NCI-H2029 treated with DMSO at 0.1 percent for 48 hours (cell line): ENCODE measurements at places on chromosomes 2 and 18.

- DNase-seq, result no peak
Measured at GRCh38 chr18:59072727-59073421, 66.8 kb upstream of the SEC11C start.

GRCh38 chr18:52222211-52222610 lies 117.8 kb upstream of the DCC start:
- no peak for DNase-seq

DNA sequence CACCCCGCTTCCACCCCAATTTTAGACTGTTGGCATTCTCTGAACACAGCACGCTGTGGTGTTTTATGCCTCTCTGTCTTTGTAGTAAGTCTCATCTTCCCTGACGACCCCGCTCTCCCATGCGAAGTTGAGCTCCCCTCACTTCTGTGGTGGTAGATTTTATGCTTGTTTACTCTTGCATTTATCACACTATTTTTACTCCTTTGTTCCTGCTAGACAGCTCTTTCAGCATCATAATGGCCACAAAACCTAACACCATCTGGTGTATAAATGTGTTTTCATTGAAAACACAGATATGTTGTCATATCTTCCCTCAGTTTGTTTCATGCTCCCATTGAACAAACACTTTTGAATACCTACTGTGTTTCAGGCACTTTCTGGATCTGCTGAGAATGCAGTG lies 57.1 kb downstream of the PKP4 start:
- no peak for DNase-seq

GRCh38 chr2:198134293-198134955 lies 330.0 kb downstream of the PLCL1 start:
- no peak for DNase-seq

DNA sequence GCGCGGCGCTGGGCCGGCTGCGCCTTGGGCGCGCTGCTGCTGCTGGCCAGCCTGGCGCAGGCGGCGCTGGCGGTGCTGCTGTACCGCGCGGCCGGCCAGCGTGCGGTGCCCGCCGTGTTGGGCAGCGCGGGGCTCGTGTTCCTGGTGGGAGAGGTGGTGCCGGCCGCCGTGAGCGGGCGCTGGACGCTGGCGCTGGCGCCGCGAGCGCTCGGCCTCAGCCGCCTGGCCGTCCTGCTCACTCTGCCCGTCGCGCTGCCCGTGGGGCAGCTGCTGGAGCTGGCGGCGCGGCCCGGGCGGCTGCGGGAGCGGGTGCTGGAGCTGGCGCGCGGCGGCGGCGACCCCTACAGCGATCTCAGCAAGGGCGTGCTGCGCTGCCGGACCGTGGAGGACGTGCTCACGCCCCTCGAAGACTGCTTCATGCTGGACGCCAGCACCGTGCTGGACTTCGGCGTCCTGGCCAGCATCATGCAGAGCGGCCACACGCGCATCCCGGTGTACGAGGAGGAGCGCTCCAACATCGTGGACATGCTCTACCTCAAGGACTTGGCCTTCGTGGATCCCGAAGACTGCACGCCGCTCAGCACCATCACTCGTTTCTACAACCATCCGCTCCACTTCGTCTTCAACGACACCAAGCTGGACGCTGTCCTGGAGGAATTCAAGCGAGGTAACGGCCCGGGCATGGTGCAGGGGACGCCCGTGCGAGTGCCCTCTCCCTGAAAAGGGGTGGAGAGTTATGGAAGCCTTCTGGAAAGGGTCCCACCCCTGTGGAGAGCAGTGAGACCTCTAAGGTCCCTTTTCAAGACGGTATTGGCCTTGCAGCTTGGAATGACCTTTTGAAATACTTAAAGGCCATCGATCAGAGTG lies 1.0 kb downstream of the CNNM3 start:
- no peak for DNase-seq

GRCh38 chr18:50507120-50507590 lies 52.7 kb upstream of the MAPK4 start:
- no peak for DNase-seq

DNA sequence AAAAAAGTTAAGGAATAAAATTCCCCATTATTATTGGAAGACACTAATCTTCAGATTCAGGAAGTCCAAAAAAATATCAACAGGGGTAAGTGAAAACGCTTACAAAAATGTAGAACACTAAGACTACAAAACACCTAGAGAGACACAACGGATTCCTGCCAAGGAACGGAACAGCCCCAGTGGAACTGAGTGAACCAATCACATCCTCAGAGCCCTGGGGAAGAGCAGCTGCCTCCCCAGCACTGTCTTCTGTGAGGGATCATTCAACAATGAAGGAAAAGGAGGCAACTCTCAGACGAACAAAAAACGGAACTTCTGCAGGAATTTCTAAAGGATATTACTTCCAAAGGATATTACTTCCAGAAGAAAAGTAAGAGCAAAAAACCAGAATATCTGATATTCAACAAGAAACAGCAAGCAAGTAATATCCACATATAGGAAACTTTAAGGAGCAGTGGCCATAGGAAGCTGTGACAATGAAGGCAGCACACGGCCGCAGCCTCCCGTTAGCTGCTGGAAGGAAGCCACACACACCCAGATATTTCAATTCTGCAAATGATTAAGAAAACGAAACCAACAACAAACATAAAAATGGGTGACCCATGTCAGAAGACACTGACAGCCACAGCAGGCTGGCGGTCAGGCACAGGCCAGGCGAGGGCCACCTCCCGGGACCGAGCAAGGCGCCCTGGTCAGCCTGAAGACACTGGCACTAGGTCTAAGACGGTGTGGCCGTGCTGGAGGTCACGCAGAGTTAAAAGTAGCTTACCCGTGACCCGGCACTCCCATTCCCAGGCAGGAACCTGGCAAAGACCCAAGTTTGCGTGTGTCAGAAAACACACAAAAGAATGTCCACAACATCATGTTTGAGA lies 81.8 kb downstream of the HDAC4 start:
- DNase-seq, result no peak

DNA sequence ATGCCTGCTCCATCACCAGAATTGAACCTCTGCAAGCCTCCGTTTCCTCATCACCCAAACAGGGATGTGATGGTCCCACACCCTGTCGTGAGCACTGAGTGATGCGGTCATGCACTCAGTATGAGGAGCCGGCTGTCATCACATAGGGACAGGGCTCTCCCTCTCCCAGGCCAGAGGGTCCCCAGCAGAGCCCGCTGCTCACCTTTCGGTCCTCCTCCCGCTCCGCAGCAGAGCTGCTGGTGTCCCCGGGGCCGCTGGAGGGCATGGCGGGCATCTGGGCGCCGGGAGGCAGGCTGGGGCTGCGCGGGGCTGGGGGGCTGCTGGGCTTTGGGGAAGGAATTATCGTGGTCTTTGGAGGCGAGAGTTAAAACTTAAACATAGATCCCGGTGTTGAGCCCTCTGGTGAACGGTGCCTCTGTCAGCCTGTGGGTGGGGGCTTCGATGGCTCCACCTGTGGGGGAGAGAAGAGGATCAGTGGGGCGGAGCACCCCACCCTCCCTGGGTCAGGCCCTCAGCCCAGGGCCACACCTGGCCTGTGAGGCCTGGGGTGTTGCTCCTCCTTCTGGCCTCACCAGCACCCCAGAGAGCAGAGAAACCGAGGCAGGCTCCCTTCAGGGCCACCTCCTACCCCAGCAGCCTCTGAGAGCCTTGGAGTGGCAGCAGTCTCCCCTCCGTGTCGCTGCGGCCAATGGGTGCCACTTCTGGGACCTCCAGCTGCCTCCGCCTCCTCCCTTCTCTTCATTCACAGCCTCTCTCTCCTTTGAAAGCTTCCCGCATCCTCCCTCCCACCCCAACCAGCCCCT lies 27.8 kb downstream of the DNMT3A start:
- DNase-seq, result no peak

- DNase-seq, result peak; percentile 51
Measured at GRCh38 chr2:191566344-191566743, 111.6 kb upstream of the NABP1 start.

DNA sequence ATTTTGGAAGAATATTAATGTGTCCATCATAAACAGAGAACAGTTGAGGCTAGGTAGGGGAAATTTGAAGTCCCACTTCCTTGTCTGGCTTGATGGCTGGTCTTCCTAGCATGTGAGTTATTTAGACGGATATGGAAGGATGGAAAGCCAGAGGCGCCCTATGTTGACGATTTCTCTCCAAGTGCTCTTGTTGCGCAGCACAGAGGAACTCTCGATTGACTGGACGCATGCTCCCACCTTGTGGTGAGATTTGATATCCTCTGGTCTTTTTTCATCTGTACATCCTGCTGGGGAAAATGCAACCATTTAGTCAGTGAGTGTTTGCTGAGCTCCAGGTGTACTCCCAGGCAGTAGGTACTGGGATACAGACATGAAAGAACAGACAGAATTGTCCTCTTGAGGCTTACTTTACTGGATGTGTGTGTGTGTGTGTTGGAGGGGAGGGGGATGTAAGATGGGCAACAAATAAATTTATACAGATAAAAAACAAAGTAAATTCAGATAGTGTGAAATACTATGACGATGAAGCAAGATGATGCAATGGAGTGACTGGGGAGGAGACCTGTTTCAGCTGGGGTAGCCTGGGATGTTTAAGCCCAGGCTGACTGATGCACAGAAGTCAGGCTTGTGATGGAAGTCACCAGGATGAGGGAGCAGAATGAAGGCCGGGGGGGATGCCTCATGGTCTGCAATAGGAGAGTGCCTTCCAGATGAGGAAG lies 137.2 kb downstream of the TRIM43 start:
- DNase-seq, result peak; percentile 29
